ENCODE measurements at places on chromosomes 6 and 20.

DNA sequence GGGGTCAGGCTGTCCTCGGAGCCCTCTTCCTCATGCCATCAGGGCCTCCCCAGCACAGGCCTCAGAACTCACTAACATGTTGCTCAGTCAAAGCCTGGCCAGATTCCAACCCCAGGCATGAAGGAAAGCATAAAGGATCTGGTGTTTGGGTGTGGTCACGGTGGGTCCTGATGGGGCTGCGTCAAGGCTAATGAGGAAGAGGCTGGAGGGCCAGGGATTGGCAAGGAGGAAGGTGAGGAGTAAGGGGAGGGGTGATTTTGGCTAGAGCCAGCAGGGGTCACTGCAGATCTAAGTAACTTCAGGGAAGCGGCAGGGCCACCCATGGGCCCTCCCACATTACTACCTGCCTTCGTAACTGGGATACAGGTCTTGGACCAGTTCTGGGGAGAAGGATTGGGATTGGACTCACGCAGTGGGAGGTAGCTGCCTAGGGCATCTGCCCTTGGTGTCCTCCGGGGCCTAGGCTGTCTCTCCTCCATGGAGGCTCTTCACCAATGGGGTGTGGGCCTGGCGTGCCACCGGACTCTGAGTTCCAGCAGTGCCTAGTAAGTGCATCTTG lies 36.2 kb upstream of the MRPS18A start:
- DNase-seq: no peak

GRCh38 chr20:47764154-47764733 lies 21.0 kb downstream of the SULF2 start:
- no peak for DNase-seq

DNA sequence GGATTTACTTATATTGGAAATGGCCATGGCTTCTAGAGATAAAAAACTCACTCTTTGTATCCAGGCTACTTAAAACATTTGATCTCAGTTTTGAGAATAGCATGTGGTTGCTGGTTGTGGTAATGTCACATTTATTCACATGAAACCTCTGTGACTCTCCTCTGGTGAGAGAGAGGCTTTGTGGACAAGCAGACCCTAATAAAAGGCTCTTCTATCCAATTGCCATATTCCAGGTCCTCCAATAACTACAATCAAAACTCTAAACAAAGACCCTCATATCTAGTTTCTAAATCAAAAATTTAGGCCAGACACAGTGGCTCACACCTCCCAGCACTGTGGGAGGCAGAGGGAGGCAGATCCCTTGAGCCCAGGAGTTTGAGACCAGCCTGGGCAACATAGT lies 176.3 kb upstream of the LAMP5 start:
- DNase-seq: no peak

DNA sequence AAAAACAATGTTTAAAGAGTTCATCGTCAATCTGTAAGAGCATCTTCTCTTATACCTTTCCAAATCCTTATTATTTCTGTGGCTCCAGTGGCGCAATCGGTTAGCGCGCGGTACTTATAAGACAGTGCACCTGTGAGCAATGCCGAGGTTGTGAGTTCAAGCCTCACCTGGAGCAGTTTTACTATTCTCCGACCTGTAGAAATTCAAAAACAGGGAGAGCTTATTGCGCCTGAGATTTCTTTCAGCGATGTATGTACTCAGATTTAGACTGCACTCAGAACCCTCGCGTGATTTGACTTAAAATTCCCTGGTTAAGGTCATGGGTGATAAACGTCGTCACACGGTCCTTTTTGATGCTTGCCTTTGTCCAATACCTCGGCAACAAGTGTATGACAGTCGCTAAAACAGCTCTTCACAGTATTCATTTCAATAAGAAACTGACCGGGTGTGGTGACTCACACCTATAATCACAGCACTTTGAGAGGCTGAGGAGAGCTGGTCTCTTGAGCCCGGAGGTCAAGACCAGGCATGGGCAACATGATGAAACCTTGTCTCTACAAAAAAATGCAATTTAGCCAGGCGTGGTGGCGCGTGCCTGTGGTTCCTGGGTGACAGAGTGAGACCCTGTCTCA lies 11.9 kb downstream of the GPX5 start:
- no peak for DNase-seq

DNA sequence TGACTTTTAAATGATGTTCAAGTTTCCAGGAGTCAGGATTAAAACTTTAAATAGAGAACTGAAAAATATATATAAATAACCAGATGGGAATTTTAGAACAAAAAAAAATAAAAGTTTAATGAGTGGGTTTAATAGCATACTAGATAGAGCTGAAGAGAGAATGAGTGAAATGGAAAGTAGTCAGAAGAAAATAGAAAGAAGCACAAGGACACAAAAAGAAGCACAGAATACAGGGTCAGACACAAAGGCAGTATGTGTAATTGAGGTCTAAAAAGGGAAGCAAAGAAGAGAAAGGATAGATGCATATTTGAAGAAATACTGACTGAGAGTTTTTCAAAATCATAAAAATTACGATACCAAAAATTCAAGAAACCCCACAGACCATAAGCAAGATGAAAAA lies 159.8 kb upstream of the FERMT1 start:
- no peak for DNase-seq

- DNase-seq: no peak
Measured at GRCh38 chr6:148968771-148969602, 222.2 kb downstream of the UST start.

- no peak for DNase-seq
Measured at GRCh38 chr6:71250099-71250602, 38.5 kb upstream of the OGFRL1 start.
